ENCODE measurements at places on chromosomes 1 and 21.

DNA sequence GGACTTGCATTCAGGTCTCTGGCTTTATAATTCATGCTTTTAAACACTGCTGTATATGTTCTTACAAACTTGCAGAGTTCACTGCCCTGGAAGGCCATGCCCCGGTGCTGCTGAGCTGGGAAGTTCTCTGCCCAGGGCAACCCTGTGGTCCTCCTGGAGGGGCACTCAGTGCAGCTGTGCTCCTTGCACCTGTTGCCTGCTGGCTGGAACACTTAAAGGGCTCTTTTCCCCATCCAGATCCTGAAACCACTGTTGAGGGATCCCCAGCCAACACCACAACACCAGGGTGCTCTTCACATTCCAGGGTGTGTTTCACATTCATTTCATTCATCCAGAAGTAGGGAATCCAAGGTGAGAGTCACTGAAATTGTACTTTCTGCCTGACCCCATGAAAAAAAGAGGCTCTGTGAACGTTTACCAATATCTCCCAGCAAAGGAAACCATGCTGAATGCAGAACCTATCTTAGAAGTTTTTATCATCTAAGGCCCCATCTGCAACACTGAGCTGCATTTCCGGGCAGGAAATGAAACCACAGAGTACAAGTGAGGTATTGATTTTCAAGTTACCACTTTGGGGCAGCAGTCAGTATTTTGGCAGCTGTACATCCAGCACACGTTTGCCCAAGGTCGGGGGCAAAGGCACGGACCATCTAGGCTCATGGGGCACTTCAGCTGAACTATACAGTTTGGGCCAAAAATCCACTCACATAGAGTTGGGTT, 16.4 kb upstream of the KIAA0040 start:
- peak; percentile 36 for DNase-seq

GRCh38 chr21:37619464-37619974, 252.9 kb downstream of the DYRK1A start:
- no peak for DNase-seq

GRCh38 chr1:62082456-62083363, 111.9 kb upstream of the L1TD1 start:
- DNase-seq: no peak

GRCh38 chr1:23394684-23395083, 25.0 kb upstream of the ZNF436 start:
- no peak for DNase-seq

- no peak for DNase-seq
Observed at GRCh38 chr1:234474375-234474774, 4.6 kb downstream of the TARBP1 start.

- no peak for DNase-seq
Observed at GRCh38 chr1:147169840-147170674, 2.2 kb downstream of the PRKAB2 start.

DNA sequence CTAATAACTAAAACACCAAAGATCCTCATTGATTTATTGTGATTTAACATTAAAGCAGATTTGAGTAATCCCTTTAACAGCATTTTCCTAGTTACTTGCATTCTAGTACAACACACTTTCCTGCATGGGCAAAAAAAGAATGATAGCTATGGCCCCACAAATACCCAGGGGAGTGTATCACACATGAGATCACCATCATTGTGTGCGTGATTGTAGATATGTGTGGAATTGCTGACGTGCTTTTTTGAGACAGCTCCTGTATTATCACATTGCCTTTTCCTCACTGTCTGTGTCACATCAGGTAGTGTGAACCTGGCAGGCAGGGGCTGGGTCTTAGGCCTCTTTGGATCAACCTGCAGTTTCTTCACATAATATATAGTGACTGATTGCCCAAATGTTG, 48.5 kb upstream of the SAMD13 start:
- DNase-seq: no peak

DNA sequence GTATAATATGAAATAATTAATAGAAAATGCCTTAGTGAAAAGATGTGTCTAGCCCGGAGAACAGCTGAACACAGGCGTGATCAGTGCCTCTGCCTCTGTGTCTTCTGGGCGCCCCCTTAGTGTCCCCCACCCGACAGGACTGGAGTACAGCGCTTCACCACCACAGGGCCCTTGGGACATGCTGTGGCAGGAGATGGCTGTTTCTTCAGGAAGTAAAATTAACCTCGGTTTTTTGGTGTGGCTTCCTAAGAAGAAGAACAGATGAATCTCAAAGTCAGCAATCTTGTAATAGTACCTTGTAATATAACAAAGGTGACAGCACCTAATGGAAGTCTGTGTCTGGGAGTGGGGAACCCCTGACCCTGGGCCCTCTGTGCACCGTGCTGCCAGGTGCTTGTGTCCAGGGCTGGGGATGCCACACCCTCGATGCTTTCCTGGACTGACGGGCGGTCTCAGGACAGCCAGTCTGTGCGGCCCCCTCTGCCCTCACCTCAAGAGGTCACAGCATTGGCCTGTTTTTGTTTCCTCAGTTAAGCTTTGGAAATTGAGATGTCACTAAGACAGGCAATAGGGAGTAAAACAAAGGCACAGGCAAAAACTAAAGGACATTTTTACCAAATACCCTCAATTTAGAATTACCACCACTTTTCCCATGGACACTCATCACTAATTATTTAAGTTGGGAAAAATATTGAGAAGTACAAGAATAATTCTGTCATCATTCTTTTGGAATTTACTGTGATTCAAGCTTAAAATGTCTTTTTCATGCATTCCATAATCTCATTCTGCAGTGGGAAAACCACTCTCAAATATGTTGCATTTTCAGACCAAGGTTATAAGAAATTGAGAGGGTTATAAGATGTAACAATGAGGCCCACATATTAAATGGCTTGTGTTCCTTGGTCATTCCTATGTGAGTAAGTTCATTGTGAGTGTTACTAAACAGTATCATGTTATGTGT, 79.3 kb downstream of the ADARB1 start:
- DNase-seq: no peak
